Activated CD4-positive, CD25-positive, alpha-beta regulatory T cell treated with anti-CD3 and anti-CD28 coated beads, Interleukin-2, amount 50 U/mL, for 72 hours (primary cell): ENCODE measurements at places on chromosomes 7 and 10.

DNA sequence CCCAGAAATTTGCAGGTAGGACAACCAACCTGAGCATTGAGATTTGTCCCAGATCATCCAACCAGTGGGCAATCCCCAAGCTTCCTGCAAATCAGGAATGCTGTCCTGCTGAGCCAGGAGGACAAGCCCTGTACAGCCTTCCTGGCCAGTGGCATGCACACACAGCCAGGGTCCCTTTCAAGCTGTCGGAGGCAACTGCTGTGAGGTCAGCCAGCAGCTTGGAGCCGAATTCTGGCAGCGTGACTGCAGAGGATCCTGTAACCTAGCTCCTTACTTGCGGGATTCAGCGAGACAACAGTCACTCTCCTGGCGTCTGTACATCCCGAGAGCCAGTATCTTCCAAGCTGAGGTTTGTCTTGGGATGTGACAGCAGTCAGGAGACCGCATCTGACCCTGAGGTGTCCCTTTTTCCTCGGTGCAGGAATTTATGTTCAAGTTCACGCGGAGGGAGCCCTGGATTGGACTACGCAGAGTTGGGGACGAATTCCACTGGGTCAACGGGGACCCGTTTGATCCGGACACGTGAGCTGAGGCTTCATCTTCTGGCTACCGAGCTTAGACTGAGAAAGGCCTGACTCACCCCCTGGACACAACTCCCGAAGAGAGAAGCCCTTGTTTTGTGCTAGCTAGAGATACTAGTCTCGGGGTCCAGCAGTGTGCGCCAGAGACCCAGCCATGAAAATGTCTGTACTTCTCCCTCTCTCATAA is 18.3 kb downstream of the CLEC2L start:
- no peak for DNase-seq

DNA sequence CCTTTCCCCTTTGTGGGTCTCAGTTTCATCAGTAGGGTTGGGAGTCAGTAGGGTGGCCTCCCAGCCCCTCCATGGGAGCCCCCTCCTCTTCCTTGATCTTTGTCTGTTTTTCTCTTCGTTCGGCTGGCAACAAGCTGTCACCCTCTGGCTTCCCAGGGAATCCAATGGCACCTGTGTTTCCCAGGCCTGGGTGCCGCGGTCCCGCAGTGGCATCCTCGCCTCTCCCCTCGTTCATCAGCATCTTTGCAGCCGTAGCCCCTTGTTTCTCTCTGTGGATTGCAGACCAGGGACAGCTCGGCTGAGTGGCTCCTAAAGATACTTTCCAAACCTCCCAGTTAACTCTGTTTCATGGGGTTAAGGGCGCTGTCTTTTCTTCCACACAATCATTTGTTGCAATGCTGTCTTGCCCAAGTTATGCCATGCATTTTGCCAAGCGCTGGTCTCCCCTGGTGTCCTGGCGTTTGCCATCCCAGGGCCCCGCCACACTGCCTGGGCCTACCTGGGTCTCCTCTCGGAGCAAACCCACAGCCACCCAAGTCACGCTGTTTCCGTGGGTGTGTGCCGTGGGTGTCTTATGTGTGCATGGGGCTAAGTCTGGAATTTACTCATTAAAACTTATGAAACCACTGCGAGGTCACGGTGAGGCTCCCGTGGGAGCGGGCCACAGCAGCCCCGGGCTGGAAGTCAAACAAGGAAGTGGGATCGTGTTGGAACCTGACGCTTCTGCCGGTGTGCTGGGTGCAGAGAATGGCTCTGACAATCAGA is 189.4 kb upstream of the SHH start:
- DNase-seq, result no peak

DNA sequence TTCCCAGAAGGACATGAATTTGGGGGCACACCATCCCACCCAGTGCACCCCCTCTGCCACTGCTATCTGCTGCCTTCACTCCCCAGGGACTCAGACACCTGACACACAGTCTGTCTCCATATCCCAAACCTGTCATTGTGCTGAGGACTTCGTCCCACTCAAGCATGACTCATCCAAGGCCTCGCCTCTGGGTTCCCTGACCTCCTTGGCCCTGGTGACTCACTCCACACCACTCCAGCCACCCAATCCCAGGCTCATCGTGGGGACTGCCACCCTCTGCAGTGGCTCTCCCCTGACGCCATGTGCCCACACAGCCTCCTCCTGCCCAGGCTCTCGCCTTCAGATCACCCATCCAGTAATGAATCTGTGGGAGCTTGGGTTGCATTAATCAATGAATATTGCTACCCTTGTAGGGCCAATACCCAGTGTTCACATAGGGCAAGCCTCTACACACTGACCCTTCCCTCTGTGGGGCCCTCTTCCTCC is 6.6 kb upstream of the INSIG1 start:
- no peak for DNase-seq

GRCh38 chr7:81447351-81447952 is 322.4 kb downstream of the HGF start:
- no peak for DNase-seq

DNA sequence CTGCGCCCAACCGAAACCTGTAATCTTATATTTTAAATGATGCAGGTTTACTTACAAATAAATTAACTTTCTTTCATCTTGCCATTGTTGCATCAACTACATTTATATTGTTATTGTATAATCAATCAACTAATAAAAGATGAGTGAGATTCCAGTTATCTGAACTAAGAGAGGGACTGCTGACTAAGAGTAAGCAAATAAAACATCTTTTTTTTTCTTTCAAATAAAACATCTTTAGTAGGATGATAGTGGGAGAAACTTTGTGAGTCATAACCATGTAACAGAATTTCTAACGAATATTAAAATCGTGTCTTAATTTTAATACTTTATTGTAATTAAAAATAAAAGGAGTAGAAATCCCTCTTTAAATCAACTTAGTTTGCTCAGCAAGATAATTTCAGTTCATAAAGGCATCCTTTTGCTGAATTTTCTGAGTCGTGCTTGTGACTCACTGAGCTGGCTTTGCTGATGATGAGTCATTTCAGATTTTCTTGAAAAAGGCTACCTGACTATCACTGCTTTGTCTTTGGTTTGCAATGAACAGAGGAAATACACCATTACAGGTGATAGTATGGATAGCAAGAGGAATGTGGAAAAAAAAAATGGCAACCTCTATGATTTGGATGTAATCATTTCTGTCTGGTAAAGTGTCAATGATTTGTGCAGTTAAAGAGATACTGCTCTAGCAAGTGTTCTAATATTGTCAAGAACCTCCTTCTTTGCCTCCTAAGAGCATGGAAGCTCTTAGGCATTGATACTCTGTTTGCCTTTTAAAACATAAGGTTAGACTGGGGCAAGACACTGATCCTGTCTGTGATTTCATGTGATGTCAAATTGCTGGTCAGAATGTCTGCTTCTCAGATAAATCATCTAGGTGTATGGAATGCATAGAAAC is 119.5 kb downstream of the GPR158 start:
- no peak for DNase-seq

DNA sequence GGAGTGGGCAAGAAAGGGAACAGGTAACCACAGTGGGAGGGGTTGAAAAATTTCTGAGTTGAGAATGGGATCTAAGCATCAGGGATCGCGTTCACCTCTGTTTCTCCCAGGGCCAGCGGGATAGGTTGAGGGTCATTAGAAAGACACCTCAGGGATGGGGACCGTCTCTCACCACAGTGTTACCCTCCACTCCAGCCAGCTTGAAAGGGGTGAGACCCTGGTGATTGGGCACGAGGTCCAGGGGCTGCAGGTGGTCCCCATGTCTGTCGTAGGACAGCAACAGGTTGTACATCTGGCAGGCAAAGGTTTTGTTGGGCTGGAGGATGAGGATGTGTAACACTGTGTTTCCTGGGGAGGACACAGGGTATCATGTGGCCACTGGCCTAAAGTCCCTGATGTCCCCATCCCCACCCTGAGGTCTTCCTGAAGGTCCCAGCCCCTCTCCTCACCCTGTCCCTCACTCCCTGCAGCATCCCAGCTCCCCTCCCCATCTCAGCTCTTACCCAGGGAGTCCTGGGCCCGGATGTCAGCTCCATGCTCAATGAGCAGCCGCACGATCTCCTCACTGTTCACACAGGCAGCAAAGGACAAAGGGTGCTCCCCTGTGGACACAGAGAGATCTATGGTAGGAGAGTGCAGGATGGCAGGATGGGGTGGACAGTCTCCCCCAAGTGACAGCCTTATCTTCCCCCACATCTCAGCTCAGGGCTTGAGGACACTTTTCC is 9.1 kb downstream of the TRPV6 start:
- no peak for DNase-seq

DNA sequence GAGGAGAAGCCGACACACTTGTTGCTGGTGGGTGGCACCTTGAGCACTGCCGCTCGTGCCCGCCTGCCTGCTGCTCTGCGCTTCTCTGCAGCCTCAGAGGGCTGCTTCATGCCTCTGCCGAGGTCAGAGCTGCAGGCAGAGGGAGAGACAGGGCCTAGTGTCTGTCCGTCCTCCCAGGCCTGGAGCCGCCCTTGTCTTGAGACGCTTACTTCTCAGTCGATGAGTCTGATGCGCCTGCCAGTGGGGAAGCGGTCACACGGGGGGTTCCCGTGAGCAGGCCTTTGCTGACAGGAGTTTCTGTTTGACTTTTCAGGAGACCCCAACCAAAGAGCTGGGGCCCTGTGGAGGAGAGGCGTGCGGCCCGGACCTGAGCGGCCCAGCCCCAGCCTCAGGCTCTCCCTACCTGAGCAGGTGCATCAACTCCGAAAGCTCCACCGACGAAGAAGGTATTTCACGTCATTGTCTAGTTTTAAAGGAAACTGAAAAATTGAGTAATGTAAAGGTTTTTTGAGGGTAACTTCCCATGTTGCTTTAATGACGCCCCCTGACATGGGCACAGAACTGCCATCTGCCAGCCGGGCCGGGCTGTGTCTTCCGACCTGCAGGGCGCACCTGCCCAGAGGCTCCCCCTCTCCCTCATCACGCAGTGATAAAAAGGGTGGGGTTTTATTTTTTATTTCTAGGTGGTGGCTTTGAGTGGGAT is 7.8 kb upstream of the BHLHA15 start:
- no peak for DNase-seq

GRCh38 chr7:33554576-33554975 is 350.8 kb upstream of the BMPER start:
- DNase-seq, result no peak

DNA sequence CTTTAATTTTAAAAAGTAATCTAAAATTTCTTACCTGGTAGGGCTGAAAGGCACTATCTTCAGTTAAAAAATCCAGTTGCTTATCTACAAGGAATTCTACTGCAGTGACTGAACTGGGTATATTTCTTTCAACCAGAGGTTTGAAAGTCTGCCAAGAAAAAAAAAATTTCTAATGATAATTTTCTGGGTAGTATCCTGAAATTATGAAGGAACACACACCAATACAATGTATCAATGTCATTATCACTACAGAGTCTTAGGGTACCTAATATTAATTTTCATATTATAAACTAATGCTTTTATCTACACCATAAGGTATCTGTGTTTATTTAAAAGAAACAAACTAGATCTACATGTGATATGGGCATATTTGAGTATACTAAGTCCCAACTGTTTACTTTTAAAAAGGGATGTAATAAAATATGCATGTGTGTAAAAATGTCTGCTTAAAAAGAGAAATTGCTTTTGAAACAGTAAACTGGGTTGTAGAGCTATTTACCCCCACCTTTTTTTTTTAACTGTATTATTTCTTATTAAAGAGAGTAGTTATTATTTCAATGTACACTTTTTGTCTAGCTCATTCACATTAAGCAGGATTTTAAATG is 131.6 kb downstream of the NRBF2 start:
- DNase-seq, result no peak

- no peak for DNase-seq
Measured at GRCh38 chr10:99791831-99792230, 9.4 kb downstream of the ABCC2 start.

GRCh38 chr10:69578508-69578991 is 5.3 kb upstream of the NEUROG3 start:
- DNase-seq, result no peak

GRCh38 chr7:22849662-22850061 is 27.0 kb upstream of the TOMM7 start:
- DNase-seq, result no peak

DNA sequence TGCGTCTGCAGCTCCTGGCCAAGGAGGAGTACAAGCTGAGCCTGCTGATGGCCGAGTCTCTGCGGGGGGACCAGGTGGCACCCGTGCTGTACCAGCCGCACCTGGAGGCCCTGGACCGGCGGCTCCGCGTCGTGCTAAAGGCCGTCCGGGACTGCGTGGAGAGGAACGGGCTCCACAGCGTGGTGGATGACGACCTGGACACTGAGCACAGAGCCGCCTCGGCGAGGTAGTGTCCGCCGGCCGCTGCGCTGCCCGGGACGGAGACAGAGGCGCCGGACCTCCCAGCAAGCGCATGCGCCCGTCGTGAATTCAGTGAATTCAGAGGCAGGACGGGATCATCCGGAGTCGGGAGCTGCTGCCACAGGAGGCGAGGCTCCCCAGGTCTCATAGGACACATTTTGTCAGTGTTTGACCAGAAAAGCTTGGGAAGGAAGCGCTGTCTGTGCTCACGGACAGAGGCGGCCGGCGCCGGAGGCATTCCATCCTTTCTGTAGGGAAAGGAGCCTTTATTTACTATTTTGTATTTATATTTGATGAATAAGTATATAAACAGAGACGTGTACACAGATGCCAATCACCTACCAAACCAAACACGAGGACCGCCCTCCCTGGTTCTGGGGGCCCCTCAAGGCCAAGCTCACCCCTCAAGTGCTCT is 30.1 kb upstream of the FOXL3 start:
- DNase-seq, result no peak

DNA sequence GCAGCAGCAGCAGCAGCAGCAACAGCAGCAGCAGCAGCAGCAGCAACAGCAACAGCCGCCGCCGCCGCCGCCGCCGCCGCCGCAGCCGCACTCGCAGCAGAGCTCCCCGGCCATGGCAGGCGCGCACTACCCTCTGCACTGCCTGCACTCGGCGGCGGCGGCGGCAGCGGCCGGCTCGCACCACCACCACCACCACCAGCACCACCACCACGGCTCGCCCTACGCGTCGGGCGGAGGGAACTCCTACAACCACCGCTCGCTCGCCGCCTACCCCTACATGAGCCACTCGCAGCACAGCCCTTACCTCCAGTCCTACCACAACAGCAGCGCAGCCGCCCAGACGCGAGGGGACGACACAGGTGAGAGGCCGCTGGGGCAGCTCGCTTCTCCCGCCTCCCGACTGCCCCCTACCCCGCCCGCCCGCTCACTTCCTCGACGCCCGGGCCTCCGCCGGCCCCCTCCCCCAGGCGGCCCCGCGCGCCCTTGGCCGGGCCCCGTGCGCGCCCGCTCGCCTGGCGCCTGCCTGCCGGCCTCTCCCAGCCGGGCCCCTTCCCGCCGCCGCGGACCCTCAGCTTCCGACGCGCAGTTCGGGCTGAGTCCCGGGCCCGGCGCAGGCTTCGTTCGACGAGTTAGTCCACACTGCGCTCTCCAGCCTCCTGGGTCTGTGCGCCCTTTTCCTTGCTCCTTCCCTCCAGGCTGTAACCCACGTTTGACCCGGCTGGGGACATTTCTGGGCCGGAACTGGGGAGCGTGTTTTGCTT is 882 bp downstream of the DLX6 start:
- DNase-seq, result no peak

- DNase-seq, result no peak
Measured at GRCh38 chr10:112383325-112383724, 9.4 kb downstream of the ACSL5 start.

DNA sequence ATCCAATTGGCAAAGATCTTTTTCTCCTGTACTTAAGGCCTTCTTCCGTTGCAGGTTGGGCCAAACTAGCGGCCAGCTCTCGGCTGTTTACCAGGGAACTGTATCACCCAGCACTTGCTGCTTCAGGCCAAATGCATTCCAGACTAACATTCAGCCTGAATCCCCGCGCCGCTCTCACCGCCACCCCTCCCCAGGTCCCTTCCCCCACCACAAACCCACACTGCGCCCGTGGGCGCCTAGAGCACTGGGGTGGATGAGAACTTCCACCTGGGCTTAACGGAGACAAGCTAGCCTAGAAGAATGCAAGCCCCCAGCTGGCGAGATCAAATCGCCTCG is 676 bp downstream of the TCAF1 start:
- peak; percentile 46 for DNase-seq

- DNase-seq, result no peak
Measured at GRCh38 chr7:11203683-11204082, 230.0 kb downstream of the PHF14 start.
